Activated T-cell treated with anti-CD3 and anti-CD28 coated beads, Interleukin-2, amount 50 U/mL, for 72 hours (primary cell): ENCODE measurements at places on chromosomes 16 and 17. TPM values are rescaled to one million over a fixed set of nuclear protein-coding genes. Genes with fewer than 3 reads are reported as not detected.

- H3K36me3 ChIP-seq: no peaks in the 10 kb centered on the region
- peaks cover 22% of the 10 kb centered on the region for H3K4me1 ChIP-seq
- no peak for DNase-seq
- H3K27me3 ChIP-seq: no peaks in the 10 kb centered on the region
Observed at GRCh38 chr17:45334231-45334630, 17.4 kb upstream of the MAP3K14 start.

- peaks cover 80% of the 10 kb centered on the region for H3K4me1 ChIP-seq
- no peaks in the 10 kb centered on the region for H3K27me3 ChIP-seq
- DNase-seq: no peak
- peaks cover 36% of the 10 kb centered on the region for H3K36me3 ChIP-seq
- H3K4me3 ChIP-seq: peak overlapping the region; percentile 90
Observed at GRCh38 chr16:66553223-66553622, 847 bp downstream of the CKLF start.

- peaks cover 18% of the 10 kb centered on the region for H3K4me1 ChIP-seq
- no peak overlapping the region for H3K4me3 ChIP-seq
- H3K27me3 ChIP-seq: peaks cover 1% of the 10 kb centered on the region
- no peak for DNase-seq
Observed at GRCh38 chr16:68360956-68361355, 50.1 kb downstream of the PRMT7 start.

- no peak for DNase-seq
- peaks cover under 1% of the 10 kb centered on the region for H3K27me3 ChIP-seq
- no peak overlapping the region for H3K4me3 ChIP-seq
- no peak overlapping the region for H3K27ac ChIP-seq
- no peaks in the 10 kb centered on the region for H3K4me1 ChIP-seq
Observed at GRCh38 chr16:72195609-72196008, 23.7 kb upstream of the PMFBP1 start.

DNA sequence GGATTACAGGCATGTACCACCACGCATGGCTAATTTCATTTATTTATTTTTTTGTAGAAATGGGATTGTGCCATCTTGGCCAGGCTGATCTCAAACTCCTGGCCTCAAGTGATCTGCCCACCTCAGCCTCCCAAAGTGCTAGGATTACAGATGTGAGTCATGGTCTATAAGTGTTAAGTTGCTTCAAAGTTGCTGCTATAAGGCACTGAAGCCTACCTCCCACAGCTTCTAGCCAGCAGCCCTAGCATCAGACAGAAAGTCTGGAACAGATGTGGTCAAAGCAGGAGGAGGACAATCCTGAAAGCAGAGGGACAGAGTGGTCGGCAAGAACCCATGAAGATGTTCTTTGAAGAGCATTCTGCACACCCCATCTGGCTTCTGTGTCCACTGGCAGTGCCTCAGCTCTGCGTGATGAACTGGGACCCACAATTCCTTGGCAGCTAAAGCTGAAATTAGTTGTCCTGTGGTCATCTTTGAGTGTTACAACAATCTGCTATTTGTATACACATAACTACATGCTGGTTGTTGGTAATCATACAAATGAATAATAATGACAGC lies 11.2 kb downstream of the MAP3K14 start:
- peak overlapping the region; percentile 59 for H3K4me3 ChIP-seq
- H3K36me3 ChIP-seq: peaks cover 25% of the 10 kb centered on the region
- peaks cover 100% of the 10 kb centered on the region for H3K4me1 ChIP-seq
- no peaks in the 10 kb centered on the region for H3K27me3 ChIP-seq
- H3K27ac ChIP-seq: peak overlapping the region; percentile 90

- no peaks in the 10 kb centered on the region for H3K36me3 ChIP-seq
- H3K4me3 ChIP-seq: peak overlapping the region; percentile 74
- no peaks in the 10 kb centered on the region for H3K27me3 ChIP-seq
- H3K4me1 ChIP-seq: peaks cover 38% of the 10 kb centered on the region
Observed at GRCh38 chr16:14186795-14187221, 115.7 kb downstream of the MRTFB start.

GRCh38 chr16:53080345-53081031 lies 25.7 kb downstream of the CHD9 start:
- no peak overlapping the region for H3K4me3 ChIP-seq
- DNase-seq: no peak
- H3K27me3 ChIP-seq: no peaks in the 10 kb centered on the region

GRCh38 chr16:711548-712320 lies 3.2 kb upstream of the METRN start:
- H3K27ac ChIP-seq: no peak overlapping the region
- H3K27me3 ChIP-seq: peaks cover 26% of the 10 kb centered on the region
- no peaks in the 10 kb centered on the region for H3K36me3 ChIP-seq

DNA sequence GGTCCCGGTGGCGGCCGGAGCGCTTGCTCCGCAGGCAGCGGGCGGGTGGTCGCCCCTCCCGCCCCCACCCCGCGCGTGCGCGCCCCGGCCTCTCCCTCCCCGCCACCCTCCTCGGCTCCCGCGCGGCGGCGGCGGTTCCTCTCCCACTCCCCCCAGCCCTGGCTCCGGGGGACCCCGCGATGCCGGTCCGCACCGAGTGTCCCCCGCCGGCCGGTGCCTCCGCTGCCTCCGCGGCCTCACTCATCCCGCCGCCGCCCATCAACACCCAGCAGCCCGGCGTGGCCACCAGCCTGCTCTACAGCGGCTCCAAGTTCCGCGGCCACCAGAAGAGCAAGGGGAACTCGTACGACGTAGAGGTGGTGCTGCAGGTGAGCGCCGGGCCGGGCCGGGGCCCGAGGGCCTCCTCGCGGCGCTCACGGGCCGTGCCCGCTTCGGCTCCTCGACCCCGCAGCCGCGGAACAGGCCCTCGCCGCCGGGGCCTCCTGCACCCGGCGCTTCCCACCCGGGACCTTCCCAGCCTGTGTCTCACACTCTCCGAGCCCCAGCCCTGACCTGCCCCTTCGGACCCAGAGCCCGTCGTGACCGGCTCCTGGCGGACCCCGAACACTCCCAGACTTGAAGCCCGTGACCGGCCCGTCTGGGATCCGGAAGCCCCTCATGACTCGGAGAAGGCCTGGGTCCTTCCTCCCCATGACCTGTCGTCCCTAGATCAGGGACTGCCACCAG lies 490 bp downstream of the GID4 start:
- DNase-seq: peak; percentile 51
- peak overlapping the region; percentile 82 for H3K4me3 ChIP-seq
- peak overlapping the region; percentile 88 for H3K27ac ChIP-seq
- H3K36me3 ChIP-seq: peaks cover 15% of the 10 kb centered on the region
- H3K27me3 ChIP-seq: no peaks in the 10 kb centered on the region

- no peaks in the 10 kb centered on the region for H3K27me3 ChIP-seq
- H3K4me1 ChIP-seq: no peaks in the 10 kb centered on the region
- H3K36me3 ChIP-seq: no peaks in the 10 kb centered on the region
- no peak for DNase-seq
Observed at GRCh38 chr16:50012182-50012581, 12.8 kb upstream of the CNEP1R1 start.

GRCh38 chr16:57950382-57950781 lies 20.5 kb downstream of the CNGB1 start:
- no peaks in the 10 kb centered on the region for H3K4me1 ChIP-seq
- H3K27me3 ChIP-seq: no peaks in the 10 kb centered on the region
- no peak overlapping the region for H3K4me3 ChIP-seq
- DNase-seq: no peak

DNA sequence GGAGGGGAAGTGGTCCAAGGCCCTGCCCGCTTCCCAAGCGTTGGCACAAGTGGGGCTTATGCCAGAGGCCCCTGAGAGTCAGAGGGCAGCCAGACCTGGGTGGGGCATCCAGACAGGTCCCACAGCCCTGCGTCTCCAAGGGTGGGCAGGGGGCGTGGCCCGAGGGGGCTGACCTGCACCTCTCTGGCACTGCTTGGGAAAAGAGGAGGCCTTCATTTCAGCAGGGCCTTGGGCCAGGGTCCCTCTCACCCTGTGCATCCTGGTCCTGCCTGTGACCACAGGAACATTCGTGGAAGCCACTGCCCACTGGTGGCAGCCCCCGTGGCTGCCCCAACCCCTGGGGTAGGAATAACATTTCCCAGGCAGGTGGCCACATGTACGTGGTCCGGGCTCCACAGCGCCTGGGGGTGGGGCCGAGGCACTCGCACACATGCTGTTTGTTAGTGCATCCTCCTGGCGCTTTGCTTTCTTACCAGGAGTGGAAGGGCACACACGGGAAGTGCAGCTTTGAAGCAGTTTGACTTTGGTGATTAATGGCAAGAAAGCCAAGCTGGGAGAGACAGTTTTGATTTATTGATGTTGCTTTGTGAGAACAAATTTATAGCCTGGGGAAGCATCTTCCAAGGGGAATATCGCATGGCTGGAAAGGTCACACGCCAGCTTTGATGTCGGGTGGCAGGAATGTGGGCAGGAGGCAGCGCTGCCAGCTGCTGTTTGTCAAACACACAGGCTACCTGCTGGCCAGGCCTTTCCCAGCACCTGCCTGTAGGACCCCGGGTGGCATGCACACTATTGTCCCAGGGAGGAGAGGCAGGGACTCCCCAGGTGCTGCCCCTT lies 4.3 kb downstream of the CENPX start:
- H3K4me3 ChIP-seq: no peak overlapping the region
- no peak for DNase-seq
- no peaks in the 10 kb centered on the region for H3K36me3 ChIP-seq

DNA sequence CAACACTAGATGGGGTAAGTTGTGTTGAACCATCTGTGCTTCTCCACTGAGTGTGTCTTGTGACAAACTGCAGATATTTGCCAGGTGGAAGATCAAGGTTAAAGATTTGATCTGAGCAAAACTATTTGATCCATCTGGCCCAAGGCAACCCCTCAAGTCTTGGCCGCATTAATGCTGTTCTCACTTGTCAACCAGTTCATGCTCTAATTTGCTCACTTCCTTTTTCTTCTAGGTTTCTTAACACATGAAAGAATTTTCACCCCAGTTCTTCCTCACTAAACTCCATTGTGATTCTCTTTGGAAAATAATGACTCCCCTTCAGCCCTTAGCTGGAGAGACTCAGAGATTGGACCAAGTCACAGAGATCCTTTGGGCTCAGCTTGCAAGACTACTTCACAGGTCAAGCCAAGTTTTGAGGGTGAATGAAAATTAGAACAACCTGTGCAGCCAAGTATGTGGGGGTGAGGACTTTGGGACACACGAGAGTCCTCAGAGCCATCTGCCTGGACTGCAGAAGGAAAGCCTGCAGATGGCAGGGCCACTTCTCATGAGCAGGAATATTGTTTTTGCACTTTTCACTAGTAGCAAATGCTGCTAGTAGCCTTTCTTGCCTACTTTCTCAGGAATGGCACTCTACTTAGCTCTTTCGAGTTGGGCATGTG lies 166.5 kb downstream of the AXIN2 start:
- H3K27ac ChIP-seq: no peak overlapping the region
- H3K4me1 ChIP-seq: peaks cover 10% of the 10 kb centered on the region
- peaks cover 9% of the 10 kb centered on the region for H3K27me3 ChIP-seq
- no peak overlapping the region for H3K4me3 ChIP-seq

DNA sequence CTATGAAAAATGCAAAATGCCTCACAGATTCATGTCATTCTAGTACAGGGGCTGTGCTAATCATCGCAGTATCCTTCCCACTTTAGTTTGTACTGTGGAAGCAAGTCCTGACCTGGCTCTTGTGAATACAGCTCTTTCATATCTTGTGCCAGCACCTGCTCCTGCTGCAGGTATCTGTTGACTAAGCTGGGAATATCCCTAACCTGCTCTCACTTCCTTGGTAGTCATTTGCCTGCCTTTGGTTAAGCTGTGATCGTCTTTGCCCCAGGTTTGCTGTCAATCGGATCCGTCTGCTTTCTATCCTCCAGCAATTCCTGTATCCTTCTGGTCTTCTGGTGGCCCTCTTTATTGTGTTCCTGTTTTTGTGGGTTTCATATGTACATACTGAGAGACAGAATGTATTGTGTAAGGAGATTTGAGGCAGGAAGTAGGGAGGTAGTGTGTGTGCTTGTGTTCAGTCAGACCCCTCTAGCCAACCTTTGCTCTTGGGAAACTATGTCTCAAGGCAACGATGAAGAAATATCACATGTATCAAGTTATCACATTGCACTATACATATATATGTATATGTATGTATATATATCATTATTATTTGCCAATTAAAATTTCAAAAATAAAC lies 7.7 kb upstream of the GINS3 start:
- no peak overlapping the region for H3K27ac ChIP-seq
- peaks cover 10% of the 10 kb centered on the region for H3K27me3 ChIP-seq
- H3K4me1 ChIP-seq: peaks cover 5% of the 10 kb centered on the region
- DNase-seq: no peak

GRCh38 chr17:79000396-79001189 lies 9.0 kb downstream of the CANT1 start:
- H3K27me3 ChIP-seq: no peaks in the 10 kb centered on the region
- H3K4me1 ChIP-seq: peaks cover 4% of the 10 kb centered on the region
- no peak overlapping the region for H3K27ac ChIP-seq

DNA sequence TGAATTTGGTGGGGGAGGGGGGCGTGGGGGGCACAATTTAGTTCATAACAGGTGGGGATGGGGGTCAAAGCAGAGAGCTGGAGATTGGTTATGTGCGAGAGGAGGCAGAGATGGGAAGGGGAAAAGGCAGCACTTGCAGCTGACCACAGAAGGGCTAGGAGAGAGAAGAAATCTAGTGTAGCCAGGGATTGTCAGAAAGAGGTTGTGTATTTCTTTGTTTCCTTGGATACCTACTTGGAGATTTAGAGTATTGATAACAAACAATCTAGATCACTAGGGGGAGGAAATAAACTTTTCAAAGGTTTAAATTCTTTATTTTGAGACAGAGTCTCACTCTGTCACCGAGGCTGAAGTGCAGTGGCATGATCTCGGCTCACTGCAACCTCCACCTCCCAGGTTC lies 47.1 kb upstream of the YPEL2 start:
- H3K27ac ChIP-seq: no peak overlapping the region
- H3K27me3 ChIP-seq: no peaks in the 10 kb centered on the region
- no peak for DNase-seq
- no peak overlapping the region for H3K4me3 ChIP-seq
- H3K36me3 ChIP-seq: no peaks in the 10 kb centered on the region
- peaks cover 6% of the 10 kb centered on the region for H3K4me1 ChIP-seq

- no peak overlapping the region for H3K4me3 ChIP-seq
- peaks cover 11% of the 10 kb centered on the region for H3K27me3 ChIP-seq
- H3K36me3 ChIP-seq: no peaks in the 10 kb centered on the region
- H3K27ac ChIP-seq: no peak overlapping the region
- no peaks in the 10 kb centered on the region for H3K4me1 ChIP-seq
Observed at GRCh38 chr16:82459580-82460256, 167.1 kb upstream of the CDH13 start.

DNA sequence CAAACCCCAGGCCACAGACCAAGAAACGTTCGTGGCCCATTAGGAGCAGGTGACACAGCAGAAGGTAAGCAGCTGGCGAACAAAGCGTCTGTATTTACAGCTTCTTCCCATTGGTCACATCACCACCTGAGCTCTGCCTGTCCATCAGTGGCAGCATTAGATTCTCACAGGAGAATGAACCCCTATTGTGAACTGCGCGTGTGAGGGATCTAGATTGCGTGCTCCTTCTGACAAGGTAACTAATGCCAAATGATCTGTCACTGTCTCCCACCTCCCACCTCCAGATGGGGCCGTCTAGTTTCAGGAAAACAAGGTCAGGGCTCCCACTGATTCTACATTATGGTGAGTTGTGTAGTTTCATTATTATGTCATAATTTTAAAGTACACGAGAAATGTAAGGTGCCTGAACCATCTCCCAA lies 186.3 kb downstream of the CPPED1 start:
- no peaks in the 10 kb centered on the region for H3K27me3 ChIP-seq
- H3K4me3 ChIP-seq: peak overlapping the region; percentile 47
- DNase-seq: peak; percentile 61
- H3K4me1 ChIP-seq: peaks cover 73% of the 10 kb centered on the region
- no peaks in the 10 kb centered on the region for H3K36me3 ChIP-seq
- peak overlapping the region; percentile 22 for H3K27ac ChIP-seq

GRCh38 chr17:44220213-44221083 lies 973 bp upstream of the UBTF start:
- H3K4me1 ChIP-seq: peaks cover 39% of the 10 kb centered on the region
- H3K27ac ChIP-seq: peak overlapping the region; percentile 99
- no peaks in the 10 kb centered on the region for H3K27me3 ChIP-seq
- peak overlapping the region; percentile 96 for H3K4me3 ChIP-seq

The NEUROD2 gene
- not detected for total RNA-seq

The KRT28 gene
- not detected for total RNA-seq

The KCNH6 gene
- total RNA-seq: not detected

The MPV17L gene
- 0.17 TPM for total RNA-seq

The ZNF830 gene
- 28.0 TPM for total RNA-seq
